ENCODE measurements at places on chromosomes 16 and 17.

DNA sequence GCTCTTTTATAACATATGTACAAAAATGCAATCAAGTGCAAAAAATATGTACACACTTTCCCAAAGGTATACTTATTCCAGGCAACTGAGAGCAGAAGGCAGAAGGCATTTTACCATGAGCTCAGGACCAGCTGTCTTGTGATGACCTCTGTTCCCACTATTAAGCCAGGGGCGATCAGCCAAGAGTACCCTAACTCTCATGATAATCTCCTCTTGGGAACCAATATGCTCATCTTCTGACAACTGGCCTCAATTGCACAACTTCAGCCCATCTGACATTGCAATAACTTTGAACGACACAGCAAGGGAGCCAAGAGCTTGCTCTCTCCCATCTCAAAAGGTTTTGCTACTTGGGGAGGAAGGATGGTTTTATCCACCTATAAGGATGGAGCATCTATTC, 471.9 kb downstream of the HS3ST3B1 start:
- no peak for DNase-seq

DNA sequence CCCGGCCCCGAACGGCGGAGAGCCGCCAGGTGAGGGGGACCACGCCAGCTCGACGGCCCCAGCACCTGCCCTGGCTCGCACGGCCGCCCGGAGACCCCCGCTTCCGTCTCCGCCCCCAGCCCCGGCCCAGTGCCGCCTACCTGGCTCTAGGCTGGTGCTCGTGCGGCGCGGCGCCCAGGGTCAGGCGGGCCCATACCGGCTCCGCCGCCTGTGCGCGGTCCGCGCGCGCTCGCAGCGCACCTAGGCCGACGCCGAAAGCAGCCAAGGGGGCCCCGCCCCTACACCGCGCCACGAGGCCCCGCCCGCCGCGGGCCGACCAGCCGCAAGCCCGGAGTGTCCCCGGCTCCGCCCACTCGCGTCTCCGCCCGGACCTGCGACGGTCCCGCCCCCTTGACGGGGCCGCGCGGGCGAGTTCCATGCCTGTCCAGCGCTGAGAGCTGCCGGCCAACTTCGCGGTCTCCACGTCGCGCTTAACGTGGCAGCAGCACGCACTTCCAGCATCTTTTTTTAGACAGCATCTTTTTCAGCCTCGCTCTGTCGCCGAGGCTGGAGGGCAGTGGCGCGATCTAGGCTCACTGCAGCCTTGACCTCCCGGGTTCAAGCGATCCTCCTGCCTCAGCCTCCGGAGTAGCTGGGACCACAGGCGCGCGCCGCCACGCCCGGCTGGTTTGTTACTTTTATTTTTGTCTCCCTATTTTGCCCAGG, at the start of gene SLC25A39:
Gene SLC25A39 (minus strand): TSS at position 253 of the 705 bp plus-strand sequence. CDS start 1,261 bp downstream, outside the sequence.
- peak; percentile 98 for DNase-seq

- no peak for DNase-seq
These were observed 702.6 kb upstream of the CDH8 start for GRCh38 chr16:62738666-62739460.

GRCh38 chr17:63150490-63150889, 184.5 kb downstream of the TANC2 start:
- DNase-seq = no peak

DNA sequence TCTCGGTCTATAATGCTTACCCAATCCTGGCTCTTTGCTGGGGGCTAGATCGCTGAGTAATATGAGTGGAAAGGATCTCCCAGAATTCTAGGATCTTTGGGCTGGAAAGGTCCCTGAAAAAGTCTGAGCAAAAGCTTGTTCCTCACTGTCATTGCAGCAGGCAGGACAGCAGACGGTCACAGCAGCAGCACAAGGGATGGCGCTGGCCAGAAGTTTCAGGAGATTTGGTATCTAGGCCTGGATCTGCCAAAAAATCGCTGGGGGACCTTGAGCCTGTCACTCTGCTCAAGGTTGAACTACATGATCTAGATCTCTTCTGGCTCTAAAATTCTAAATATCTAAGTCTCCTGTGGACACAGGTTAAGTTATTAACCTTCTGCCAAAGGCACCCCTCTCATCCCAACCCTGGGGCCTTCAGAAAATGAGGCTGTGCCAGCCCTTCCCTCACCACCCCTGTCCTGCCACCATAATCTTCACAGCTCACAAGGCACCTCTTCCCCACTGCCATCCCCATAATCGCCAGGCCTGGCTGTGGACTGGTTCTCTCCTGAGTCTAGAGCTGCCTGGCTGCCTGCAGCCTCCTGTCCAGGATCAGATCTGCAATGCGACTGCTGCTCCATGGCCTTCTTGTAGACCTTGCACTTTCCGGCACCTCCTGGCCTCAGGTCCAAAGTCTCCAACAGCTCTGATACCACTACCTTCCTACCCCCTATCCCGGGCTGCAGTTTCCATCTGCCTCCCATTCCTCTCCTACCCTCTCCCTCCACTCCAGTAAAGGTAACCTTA, 10.2 kb downstream of the MYO18A start:
- DNase-seq = no peak

DNA sequence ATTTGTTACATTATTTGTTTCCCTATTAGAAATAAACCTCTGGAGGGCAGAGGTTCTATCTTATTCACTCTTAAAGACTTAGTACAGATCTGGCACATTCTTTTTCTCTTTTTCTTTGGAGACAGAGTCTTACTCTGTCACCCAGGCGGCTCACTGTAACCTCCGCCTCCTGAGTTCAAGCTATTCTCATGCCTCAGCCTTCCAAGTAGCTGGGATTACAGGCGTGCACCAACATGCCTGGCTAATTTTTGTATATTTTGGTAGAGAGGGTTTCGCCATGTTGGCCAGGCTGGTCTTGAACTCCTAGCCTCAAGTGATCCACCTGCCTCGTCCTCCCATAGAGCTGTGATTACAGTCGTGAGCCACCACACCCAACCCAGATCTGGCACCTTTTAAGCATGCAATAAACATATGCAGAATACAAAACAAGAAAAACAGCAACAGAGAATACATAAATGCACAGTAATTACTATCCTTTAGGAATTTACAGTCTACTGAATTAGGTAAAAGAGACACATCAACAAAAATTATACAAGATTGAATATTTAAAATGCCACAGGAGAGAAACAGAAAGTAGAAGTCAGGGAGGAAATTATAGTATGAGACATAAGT, 52.1 kb downstream of the GPATCH8 start:
- DNase-seq = no peak

GRCh38 chr17:45296003-45296832, 20.6 kb downstream of the MAP3K14 start:
- peak; percentile 74 for DNase-seq

DNA sequence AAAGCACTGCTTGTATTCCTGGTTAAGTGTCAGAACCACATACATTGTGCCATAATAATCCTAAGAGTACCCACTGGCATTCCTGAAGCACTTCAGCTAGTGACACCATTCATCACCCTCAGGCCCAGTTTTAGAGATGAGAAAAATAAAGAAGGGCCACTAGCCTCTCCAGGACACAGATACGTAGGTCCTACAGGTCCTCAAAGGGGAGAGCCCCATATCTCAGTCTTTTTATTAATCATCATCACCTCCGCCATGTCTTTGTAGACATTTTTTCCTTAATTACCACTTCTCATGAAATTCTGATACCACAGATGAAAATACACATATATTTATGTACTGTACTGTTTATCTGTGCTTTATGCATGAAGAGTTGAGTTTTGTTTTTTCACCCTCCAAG, 43.5 kb downstream of the GRB2 start:
- no peak for DNase-seq

DNA sequence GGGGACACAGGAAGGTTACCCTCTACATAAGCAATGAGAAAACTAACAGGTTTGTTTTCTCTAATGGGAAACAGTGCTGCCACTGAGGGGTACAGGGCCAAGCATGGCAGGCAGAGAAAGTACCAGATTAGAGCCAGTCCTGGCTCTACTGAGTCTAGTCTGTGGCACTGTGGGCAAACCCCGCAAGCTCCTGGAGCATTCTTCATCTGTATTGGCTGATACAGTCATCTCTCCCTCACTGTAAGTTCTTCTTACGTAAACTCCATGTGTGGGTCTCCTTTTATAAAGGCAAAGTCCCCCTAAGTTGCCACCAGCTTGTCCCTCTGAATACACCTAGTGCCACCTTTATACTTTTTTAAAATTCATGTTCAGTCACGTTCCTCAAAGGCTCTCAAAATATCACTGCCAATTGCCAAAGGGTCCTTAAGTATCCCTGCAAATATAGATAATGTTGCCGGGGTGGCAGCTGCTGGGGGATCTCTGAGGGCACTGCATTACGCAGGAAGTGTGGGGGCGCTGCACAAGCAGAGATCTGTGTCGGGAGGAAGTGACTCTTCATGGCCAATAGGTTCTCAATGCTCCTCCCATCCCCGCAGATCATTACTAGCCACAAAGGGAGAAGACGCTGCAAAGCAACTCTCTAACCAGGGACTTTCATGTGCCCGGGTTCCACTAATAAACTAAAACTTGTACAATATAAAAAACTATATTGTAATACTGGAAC, 18.8 kb downstream of the XPO6 start:
- DNase-seq = peak; percentile 59

- DNase-seq = no peak
These were observed 2.6 kb downstream of the SPEM3 start for GRCh38 chr17:7431231-7431630.

- no peak for DNase-seq
These were observed 98.9 kb downstream of the N4BP1 start for GRCh38 chr16:48511071-48511540.

DNA sequence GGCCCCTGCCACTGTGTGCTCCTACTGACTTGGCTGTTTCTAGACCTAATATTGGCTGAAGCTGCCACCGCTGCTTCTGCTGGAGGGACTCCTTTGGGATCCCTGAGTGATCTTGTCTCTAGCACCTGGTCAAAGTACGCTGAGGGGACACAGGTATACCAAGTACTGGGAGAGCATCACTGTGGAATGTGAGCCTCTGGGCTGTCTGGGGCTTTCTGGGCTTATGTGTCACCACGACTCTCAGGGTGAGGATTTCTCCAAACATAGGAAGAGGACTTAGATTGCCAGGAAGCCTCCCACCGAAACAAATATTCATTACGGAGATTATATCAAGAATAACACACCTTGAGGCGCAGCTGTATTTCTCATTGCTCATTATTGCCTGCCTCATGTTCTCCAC, 435.8 kb downstream of the HS3ST3B1 start:
- DNase-seq = no peak

- DNase-seq = no peak
These were observed 460 bp downstream of the KRTAP4-3 start for GRCh38 chr17:41167561-41167960.

DNA sequence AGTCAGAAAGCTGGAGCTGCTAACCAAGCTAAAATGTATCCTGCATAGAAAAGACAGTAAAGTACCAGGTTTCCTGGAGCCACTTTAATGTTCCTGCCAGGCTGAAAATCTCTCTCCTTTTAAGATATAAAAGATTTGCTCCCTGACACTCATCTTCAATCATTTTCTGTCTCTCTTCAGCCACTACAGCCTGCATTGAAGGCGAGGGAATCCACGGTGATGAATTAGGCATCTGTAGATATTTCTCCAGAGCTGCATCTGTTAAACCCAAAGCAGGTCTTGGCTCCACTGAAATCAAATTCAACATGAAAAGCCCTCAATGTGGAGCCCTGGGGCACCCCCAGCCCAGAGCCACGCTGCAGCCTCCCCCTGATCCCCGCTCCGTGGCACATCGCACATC, 94.7 kb upstream of the CRHR1 start:
- DNase-seq = no peak

GRCh38 chr17:36614933-36615332, 13.6 kb downstream of the MRM1 start:
- DNase-seq = no peak

- DNase-seq = no peak
These were observed 7.5 kb downstream of the TPSG1 start for GRCh38 chr16:1217526-1217925.

DNA sequence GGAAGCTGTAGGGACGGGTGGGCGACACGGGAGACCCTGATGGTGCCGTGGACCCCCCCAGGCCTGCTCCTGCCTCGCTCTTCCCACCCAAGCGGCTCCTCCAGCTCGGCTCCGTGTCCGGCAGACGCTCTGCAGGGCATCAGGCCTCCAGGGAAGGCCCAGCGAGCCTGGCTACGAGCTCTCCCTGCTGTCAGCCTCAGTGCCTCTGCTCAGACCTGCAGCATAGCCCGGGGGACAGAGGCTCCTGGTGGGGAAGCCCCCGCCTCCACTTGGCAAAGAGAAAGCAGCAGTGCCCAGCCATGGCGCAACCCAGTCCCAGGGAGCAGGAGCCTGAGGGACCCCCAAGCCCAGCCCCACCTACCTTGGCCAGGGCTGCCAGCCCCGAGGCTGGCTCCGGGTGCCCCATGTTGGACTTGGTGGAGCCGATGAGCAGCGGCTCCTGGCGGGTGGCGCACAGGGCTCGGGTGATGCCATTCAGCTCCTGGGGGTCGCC, 5.9 kb downstream of the FASN start:
- no peak for DNase-seq

DNA sequence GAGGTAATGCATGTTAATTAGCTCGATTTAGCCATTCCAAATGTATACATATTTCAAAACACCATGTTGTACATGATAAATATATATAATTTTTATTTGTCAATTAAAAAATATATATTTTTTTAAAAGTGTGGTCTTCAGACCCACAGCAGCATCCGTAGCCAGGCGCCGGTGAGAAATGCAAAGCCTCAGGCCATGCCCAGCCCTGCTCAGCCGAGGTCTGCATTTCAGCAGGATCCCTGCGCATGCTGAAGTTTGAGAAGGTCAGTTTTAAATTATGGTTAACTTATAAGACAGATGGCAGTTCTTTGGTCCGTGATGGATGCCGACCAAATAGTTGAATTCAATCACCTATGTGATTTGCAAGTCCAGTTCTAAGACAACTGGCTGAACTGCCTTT, 28.0 kb upstream of the TBX2 start:
- no peak for DNase-seq
